ENCODE measurements at places on chromosomes 6 and 20. TPM values are rescaled to one million over a fixed set of nuclear protein-coding genes. Genes with fewer than 3 reads are reported as not detected.

The ALDH5A1 gene
- 11.4 TPM for total RNA-seq

The TMEM151B gene
- total RNA-seq: not detected

The NT5E gene
- 15.4 TPM for total RNA-seq

The CYP39A1 gene
- not detected for total RNA-seq

The MTHFD1L gene
- total RNA-seq: 92.2 TPM

The SLA2 gene
- total RNA-seq: 54.9 TPM

The DNMT3B gene
- total RNA-seq: 3.4 TPM

The ZNF343 gene
- total RNA-seq: 13.5 TPM

The GGTLC1 gene
- not detected for total RNA-seq

The PRSS16 gene
- 0.55 TPM for total RNA-seq

The RBBP8NL gene
- total RNA-seq: not detected

The SPTLC3 gene
- total RNA-seq: 0.68 TPM

The C6orf132 gene
- total RNA-seq: 0.23 TPM

The LKAAEAR1 gene
- 0.25 TPM for total RNA-seq

The PAK5 gene
- total RNA-seq: not detected

The KCNK5 gene
- total RNA-seq: 41.5 TPM

The HLA-DOA gene
- 0.37 TPM for total RNA-seq

All from activated T-helper 2 cell treated with anti-CD3 and anti-CD28 coated beads, Interferon-gamma antibody, Interleukin-2, Interleukin-4, amounts not matched to agents 10 μg/mL and 5 μg/mL and 100 μg/mL, durations not matched to agents 14 hours and 24 hours and 36 hours (primary cell).